Stimulated activated CD8-positive, alpha-beta memory T cell treated with anti-CD3 and anti-CD28 coated beads, Interleukin-15, amount 100 ng/mL, for 1 hour (primary cell): ENCODE measurements at places on chromosomes 7 and 10.

GRCh38 chr7:132077971-132078685 is 498.1 kb downstream of the PLXNA4 start:
- no peak for DNase-seq

- DNase-seq = no peak
These were observed 4.1 kb downstream of the LBX1 start for GRCh38 chr10:101224910-101225823.

GRCh38 chr7:120064565-120064964 is 208.4 kb upstream of the KCND2 start:
- DNase-seq = no peak

GRCh38 chr10:113094114-113094486 is 144.1 kb downstream of the TCF7L2 start:
- no peak for DNase-seq

GRCh38 chr7:20395104-20395503 is 64.4 kb downstream of the ITGB8 start:
- no peak for DNase-seq

- no peak for DNase-seq
These were observed 203.0 kb downstream of the CNTNAP2 start for GRCh38 chr7:146319629-146320028.

DNA sequence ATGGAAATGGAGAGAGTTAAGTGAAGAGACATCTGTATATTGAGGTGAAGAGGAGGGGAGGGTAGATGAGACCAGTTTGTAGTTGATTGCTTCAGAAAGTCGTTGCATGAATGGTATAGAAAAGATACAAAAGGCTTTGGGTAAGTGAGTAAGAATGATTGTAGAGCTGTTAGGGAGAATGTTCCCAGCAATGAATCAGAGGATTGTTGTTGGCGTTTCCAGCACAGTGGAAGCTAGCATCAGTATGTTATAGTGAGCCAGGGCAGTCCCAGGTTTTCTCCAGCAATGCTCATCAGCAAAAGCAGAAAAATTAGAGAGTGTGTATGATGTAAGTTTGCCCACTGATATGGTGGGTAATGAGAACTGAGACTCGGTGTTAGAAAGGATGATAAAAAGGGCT is 15.4 kb upstream of the CDK6 start:
- no peak for DNase-seq

GRCh38 chr7:67786021-67786420 is 789.4 kb downstream of the TYW1 start:
- DNase-seq = no peak

- no peak for DNase-seq
These were observed 342.2 kb downstream of the GATA3 start for GRCh38 chr10:8396675-8397074.

- DNase-seq = no peak
These were observed 109.9 kb downstream of the GLRX3 start for GRCh38 chr10:130246113-130246512.

GRCh38 chr10:58575491-58575890 is 62.8 kb downstream of the BICC1 start:
- no peak for DNase-seq

DNA sequence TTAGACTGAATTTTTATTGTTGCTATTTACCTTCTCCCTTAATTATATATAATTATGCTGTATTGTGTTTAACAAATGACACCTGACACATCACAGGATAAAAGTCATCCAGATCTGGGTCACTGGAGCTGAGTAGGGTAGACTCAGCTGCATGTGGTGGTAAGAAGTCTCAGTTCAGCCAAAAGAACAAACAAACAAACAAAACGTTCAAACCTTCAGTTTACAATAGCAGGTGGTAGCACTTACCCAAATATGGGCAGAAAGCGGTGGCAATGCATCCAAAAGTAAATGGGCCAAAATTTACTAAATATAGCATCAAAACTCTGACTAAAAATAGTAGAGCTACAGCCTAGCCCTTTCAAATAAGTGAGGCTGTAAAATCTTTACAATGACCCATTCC is 42.2 kb downstream of the ZWINT start:
- DNase-seq = no peak

DNA sequence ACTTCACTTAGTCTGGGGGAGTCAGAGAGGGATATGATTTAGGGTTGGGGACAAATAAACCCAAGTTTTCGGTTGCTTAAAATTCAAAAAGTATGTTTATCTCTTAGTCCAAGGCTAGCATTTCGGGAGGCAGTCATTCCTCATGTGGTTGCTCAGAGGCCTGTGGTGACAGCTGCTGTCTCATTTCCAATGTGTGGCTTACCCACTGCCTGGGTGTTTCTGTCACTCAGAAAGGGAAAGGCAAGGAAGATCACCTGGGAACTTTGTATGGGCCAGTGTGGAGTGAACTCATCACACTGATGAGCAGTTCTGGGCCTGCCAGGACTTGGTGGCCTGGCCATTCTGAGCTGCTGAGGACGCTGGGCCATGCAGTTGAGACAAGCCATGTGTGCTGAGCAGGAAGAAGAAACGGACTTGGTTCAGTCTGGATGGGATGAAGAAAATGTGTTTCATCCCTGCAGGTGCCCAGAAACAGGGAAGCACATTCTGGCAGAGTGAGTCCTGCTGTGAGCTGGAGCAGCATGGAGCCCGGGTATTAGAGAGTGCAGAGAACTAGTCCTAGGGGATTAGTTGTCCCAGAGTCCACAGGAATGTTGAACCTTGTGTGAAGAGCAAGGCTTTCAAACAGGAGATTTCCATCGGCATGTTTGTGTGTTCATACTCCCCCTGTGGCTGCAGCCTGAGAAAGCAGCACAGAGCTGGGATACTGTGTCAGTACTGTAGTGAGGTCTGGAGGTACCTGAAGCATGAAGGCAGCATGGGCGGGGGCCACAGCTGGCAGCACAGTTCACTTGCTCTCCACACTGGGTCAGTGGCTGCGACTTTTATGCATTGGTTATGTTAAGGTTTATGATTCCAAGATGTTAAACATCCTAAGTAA is 211.1 kb upstream of the IGFBP3 start:
- DNase-seq = no peak

DNA sequence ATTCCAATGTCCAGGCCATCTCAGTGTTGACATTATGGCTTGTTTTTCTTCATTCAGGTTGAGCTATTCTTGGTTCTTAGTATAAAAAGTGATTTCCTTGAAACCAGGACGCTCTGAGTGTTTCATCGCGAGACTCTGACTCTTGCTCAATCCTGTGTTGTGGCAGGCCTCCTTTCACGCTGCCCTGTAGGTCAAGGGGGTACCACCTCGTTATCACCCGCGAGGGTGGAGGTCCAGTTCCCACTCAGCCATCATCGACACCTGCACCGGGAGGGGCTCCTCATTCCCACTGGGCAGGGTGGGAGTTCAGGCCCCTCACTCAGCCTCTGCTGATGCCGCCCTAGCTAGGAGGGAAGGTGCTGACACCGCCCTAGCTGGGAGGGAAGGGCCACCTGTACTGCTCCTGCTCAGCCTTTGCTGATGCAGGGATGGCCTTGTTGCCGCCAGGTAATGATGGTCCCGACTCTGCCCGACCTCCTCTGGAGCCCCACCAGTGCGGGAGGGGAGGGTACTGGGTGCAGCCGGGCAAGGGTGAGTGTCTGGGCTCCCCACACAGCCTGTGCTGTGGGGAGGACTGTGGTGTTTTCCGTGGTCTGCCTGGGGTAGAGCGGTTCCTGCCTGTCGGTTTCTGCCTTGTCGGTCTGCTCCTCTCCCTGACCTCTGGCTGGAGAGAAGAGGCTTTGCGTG is 16.4 kb downstream of the IQCE start:
- DNase-seq = no peak

- no peak for DNase-seq
These were observed 86.0 kb downstream of the VWDE start for GRCh38 chr7:12317675-12318074.

DNA sequence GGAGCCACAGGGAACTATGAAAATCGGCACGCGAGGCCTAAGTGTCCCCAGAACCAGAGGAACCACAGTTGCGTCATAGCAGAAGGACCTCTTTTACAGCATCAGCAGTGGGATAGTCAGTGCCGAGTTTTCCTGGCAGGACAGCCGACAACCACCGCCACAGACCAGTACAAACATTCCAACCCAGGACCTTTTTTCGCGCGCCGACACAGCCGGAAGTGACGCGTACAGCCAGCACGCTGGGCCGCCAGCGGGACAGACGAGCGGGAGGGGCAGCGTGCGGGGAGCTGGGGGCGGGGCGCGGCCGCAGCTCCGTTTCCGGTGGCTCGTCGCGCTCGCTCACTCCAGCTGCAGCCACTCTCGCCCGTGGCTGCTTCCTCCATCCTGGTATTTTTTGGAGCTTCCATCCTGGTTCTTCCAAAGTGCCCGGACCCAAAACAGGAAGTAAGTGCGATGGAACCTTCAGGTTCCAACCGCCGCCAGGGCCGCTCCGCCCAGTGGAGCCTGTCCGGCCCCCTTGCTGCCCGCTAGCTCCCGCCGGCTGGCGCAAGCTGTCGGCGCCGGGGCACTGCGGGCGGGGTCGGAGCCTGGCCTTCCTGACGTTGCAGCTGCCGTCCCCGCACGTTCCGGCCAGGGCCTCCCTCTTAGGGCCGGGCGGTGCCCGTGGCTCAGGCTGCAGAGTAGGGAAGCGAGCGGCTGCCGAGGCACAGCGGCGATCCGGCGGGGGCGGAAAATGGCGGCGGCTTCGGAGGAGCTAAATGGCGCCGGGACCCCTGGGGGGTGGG is at the start of gene DMTF1:
Gene DMTF1, plus strand, starts transcription at position 342 of the 785 bp plus-strand sequence. CDS start 12,489 bp downstream, outside the sequence.
- DNase-seq = peak; percentile 70

DNA sequence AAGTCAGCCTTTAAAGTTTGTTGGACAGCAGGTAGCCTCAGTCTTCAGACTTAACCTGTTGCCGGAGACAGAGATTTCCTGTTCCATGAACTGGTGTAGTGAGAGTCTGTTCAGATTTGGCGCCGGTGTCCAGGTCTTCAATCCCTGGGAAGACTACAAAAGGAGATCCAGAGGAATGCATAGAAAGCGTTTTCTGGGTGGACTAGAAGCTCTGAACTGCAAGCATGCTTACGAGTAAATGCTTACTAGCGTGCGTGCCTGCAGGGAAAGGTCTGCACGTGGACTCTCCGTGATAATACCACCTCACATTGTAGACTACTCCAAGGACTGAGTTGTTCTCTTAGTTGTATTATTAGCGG is 878 bp downstream of the GLRX3 start:
- DNase-seq = no peak

- DNase-seq = no peak
These were observed 14.8 kb downstream of the GRIFIN start for GRCh38 chr7:2461268-2462026.

DNA sequence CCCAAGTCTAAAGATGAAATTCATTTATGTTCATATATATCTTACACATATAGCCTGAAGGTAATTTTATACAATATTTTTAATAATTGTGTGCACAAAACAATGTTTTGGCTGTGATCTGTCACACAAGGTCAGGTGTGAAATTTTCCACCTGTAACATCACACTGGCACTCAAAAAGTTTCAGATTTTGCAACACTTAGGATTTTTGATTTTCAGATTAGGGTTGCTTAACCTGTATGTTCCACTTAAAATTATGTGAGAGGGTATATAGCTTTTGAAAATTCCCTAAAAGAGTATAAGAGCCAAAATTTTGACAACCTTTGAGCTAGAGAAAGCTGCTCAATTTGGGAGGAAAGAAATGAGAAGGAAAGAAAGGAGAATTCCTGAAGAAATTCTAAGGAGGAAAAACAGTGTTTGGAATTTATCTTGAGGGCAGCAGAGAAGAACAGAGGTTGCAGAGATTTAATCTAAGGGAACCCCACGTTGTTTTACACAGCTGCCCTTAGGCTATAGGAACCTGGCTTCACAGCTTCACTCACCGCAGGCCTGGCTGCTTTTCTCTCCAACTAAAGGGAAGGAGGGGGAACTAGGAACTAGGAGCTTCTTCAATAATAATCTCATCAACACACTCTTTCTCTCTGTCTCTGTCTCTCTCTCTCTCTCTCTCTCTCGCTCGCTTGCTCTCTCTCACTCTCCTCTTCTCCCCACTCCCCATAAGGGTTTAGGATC is 8.5 kb downstream of the VOPP1 start:
- DNase-seq = no peak

- no peak for DNase-seq
These were observed 48.7 kb upstream of the SLC35G1 start for GRCh38 chr10:93844979-93845626.

DNA sequence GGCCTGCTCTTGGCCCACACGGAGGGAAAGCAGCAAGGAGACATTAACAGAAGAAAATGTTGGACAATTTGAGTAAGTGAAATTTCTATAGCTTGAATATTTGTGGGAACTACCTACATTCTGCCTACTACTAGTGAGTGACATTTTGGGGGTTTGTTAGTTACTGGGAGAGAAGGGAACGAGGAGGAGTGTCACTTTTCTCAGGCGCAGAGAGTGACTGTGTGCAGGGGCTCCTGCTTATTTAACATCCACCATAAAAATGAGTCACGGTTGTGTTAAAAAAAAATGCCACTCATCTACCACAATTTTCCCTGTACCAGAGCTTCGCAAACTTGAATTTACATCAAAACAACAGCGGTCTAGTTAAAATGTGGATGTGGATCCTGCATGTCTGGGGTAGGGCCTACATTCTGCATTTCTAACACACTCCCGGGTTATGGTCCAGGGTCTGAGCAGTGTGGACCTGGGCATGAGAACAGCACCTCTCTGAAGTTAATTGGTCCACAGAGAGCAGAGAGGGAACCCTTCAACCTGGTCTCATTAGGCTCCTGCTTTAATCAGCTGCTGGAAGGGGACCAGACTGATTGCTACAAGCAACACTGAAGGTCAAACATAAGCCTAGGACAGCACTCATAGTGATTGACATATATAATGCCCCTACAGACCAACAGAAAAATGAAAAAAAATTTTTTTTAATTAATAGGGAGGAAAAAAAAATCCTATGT is 41.4 kb downstream of the ICA1 start:
- no peak for DNase-seq

DNA sequence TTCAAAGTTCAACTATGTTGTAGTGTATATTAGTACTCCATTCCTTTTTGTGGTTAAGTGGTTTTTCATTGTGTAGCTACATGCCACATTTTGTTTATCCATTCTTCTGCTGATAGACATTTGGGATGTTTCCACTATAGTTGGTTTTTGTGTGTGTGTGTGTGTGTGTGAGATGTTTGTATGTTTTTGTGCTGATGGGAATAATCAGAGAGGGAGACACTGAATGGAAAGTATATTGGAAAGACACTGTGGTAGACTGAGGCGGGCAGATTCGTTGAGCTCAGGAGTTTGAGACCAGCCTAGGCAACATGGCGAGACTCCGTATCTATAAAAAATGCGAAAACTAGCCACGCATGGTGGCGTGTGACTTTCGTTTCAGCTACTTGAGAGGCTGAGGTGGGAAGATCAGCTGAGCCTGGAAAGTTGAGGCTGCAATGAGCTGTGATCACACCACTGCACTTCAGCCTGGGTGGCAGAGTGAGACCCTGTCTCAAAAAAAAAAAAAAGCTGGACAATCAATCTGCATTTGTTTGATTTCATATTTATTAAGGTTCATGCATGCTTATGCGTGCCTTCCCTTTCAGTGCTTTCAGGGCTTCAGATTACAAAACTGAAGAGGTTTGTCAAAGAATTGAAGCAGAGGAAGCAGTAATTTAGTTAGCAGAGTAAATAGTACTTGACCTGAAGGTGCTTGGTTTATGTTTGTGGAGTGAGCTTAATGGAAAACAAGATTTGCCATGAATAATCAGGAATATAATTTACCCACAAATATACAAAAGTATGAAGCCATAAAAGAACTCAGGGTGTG is 14.7 kb downstream of the SEC24C start:
- DNase-seq = no peak
